ENCODE measurements at places on chromosomes 4 and X.

DNA sequence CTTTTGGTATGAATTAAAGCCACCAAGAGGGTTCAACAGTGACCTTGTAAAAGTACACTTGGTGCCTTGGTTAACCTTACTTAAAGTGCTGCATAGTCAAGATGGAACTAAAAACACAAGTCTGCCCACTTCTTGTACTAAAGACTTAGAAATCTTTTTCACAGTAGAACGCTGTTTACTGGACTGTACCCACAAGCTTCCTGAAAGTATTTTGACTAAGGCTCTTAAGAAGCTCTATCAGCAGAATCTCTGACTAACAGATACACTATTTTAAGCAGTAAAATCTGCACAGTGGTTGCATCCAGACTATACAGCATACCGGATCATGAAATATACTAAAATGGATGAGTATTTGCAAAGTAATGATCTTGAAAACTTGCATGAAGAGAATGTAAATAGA, 7.2 kb downstream of the RAB28 start:
- DNase-seq = peak; percentile 6

GRCh38 chrX:2894885-2895292, 34.2 kb downstream of the ARSD start:
- DNase-seq = no peak

GRCh38 chrX:46686003-46686645, 72.8 kb downstream of the SLC9A7 start:
- peak; percentile 56 for DNase-seq

DNA sequence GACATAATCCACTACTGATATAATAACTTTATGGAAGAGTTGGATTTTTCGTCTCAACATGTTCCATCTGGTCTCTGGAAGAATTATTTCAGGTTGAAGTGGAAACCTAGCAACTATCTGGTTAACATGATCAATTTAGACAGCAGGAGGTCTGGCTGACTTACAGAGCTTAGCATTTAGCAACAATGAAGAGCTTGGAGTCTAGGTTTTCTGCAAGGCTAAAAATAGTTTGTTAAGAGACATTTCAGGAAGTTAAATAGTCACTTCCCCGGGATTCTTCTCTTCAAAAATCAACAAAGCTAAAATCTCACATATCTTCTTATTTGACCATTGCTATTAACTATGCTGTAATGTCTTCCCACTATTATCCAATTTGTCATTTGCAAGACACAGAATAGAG, 418.6 kb upstream of the DIPK2B start:
- DNase-seq = no peak

DNA sequence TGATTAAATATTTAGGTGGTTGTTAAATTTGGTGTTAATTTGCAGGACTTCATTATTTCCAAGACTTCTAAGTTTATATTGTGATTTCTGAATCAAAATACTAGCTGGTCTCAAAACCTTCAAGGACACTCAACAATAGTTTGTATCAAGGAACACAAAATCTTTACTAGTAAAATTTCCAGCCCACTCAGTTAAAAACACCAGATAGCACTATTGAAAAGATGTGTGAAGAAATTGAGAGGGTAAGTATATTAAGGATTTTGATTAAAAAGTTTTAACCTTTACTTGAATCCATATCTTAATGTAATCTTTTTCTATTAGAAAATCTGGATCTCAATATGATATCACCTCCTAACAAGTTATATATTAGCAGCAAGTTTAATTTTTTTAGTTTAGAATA, 89.3 kb upstream of the UGT8 start:
- DNase-seq = no peak

- DNase-seq = no peak
These were observed 56.3 kb downstream of the CCDC149 start for GRCh38 chr4:24856586-24856985.

- DNase-seq = no peak
These were observed 133.1 kb upstream of the VCX start for GRCh38 chrX:7709845-7710244.

GRCh38 chrX:40582811-40583210, 2.0 kb downstream of the ATP6AP2 start:
- no peak for DNase-seq

Data from CD4-positive, alpha-beta T cell treated with Interleukin-4 for 4 hours (primary cell).